ENCODE measurements at places on chromosomes 4 and X. TPM values are rescaled to one million over a fixed set of nuclear protein-coding genes. Genes with fewer than 3 reads are reported as not detected.

GRCh38 chr4:1027915-1028238 is 16.5 kb downstream of the FGFRL1 start:
- DNase-seq, result no peak

DNA sequence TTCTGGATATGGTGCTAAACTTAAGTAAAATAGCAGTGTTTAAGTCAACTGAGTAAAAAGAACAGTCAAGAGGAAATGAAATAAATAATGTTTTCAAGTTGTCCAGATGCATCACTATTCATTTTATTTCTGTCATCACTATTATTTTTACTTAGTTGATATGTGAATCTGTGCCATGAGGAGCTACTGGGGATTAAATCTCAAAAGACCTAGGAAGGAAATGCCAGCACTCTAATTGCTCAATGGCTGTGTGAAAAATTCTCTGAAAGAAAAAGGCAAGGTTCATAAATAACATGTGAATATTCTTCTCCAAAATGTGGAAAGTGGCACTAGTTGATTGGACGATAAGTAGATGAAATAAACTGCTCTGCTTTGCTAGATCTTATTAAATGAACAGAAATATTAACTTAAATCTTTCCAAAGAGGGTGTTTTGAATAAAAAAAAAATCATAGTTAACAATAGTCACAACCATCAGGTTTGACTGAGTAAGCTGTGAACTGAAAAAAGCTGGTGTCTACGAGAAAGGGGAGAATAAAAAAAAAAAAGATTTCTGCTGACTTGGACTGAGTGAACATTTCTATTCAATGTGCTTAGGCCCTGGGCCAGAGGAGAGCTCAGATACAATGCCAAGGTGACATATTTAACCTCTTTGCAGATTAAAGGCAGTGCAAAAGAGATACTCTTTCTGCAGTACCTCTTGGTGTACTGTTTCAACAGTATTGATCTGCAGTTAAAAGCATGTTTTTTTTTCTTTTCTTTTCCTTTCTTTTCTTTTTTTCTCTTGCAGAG is 1.6 kb downstream of the SPARCL1 start:
- DNase-seq, result no peak

DNA sequence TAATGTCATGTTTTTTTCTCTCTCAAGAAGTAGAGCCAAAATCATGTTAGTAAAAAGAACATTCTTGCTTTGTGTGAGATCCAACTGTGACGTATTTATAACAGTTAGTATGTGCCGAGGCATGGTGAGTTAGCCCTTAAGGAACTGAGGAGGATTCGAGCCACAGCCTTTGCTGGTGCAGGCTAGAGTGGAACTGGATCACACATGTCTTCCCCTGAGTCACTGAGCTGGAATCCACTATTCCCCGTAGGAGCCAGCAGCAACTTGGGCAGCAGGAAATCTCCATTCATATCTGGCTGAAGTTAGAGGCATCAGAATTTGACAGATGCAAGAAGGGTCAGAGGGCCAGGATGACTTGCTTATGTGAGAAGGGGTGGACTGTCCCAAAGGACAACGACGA is 144.6 kb upstream of the KIT start:
- DNase-seq, result no peak

- DNase-seq, result no peak
These were observed 133.4 kb downstream of the ATG4A start for GRCh38 chrX:108224727-108225621.

DNA sequence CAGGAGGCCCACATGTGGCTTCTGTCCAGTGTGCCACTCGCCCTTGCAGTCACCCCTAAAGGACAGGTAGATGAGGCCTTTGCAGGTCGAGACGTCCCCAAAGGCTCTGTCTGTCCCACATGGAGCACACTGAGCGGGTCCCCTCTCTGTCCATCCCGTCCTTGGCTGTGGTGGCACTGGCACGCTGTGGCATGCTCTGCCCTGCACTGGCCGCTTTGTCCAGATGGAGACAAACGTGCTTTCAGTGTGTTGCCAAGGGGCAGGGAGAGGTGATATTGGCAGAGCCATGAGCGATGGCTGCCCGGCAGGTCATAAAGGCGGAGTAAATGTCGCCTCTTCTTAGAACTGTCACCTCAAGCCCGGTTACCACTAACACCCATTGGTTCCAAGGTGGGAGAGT is 86.9 kb upstream of the CLDN34 start:
- no peak for DNase-seq

DNA sequence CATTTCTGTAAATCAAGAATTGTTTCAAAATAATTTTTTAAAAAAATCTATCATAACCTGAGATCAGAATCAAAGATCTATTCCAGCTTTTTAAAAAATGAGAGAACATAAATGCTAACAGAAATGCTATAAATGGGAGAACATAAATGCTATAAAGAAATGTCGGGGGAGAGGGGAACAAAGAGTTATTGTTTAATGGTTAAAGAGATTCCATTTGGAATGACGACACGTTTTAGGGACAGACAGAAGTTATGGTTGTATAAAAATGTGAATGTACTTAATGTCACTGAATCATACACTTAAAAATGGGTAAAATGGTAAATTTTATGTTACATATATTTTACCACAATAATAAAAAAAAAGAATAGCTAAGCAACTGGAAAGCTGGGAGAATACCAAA is 127.1 kb downstream of the ATRX start:
- DNase-seq, result no peak

GRCh38 chr4:94722748-94723147 is 35.0 kb upstream of the BMPR1B start:
- no peak for DNase-seq

DNA sequence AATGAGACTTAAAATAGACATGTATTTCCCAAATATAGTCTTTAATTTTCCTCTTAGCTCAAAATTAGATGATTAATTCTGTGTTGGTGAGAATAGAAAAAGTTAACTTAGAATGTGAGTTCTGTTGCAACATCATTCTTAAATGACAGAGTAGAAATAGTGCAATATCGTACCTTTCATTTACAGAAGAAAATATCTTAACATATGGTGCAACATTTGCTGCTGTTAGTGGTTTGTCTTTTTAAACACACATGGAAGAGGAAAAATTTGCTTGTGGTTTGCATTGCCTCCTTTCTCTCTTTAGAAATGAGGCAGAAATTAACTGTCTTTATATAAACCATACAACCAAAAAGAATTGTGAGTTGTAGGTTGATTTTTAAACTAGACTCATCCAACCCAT is 39.3 kb upstream of the FHDC1 start:
- no peak for DNase-seq

DNA sequence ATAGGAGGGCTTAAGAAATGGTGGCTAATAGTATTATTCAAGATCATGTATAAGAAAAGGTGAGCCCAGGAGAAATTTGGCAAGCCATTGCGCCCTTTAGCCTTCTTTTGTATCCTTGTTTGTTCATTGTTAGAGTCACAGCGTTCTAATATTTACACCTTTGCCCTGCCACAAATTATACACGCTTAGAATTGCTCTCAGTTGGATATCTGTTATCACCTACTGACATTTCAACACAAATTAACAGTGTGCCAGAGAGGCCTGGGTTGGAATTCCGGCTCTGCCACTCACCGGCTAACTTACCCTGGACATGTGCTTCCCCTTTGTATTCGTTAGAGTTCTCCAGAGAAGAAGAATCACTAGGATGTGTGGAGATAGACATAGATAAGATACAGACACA is 148.7 kb upstream of the KIT start:
- DNase-seq, result no peak

DNA sequence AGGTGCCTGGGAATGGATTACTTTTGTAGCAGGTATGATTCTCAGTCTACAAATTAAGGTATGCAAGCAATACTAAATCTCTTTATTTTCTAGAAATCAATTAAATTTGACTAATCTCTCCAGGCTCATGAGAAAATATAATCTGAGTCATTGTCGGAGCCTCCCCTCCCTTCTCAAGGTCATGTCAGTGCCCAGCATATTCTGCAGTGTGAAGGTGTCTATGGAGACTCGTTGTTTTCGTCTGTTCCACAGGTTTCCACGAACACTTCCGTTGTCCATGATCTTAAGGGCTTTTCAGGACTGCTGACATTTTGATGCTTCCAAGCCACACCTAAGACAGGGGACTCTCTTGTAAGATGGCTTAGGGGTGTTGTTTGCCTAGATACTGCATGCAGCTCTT is 56.6 kb upstream of the SCOC start:
- DNase-seq, result no peak

DNA sequence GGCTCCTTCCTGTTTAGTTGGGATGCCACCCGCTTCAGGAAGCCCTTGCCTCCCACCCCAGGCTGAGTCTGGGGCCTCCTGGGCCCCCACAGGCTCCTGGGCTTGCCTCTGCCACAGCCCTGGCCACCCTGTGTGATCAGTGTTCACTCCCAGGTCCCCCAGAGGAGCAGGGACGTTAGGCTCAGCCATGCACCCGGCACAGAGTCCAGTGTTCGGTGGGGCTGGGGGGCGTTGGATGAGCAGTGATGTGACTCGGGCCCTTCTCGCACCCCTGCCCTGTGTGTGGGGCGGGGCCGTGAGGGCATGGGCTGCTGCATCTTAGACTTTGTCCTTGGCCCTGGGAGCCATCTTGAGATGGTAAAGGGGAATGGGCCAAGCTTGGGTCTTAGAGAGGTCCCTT is 29.9 kb upstream of the HTRA3 start:
- no peak for DNase-seq

DNA sequence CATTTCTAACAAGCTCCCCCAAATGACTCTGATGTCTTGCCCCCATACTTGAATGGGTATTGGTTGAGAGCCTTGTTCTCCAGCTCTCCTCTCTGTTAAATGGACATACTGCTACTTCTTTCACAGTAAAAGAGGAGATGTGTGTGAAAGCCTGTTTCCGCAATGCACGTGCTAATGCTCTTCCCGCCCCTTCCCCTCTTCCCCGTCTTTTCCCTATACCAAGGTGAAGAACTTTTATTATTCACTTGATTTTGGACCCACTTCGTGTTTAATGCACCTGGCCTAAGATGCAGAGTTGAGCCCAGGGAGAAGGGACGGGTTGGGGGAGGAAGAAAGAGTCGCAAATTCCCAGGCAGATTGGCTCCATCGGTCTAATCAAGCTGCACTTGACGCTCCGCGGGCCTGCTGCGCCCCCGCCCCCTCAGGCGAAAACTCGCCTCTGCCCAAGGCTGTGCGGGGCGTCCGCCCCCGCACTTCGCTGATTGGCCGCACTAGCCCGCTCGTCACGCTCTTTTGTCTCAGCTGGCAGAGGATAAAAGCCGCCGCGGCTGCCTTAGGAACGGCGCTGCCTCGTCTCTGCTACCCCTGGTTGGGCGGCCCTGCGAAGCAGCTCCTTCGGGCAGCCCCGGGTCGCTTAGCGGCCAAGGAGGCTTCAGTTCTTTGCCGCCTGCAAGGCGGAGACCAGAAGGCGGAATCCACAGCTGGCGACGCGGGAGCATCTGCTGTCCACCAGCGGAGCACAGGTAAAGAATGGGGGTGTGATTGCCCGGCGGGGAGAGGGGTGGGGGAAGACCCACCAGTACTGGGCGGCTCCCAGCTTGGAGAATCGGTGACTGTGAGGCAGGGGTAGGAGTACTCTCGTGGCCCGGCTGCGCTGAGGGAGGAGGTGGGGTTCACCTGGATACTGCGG is at the start of gene ZCCHC12:
TSS of gene ZCCHC12 (plus strand) at position 562 of the 910 bp plus-strand sequence. CDS start 1,421 bp downstream, outside the sequence.
- DNase-seq, result peak; percentile 47

- DNase-seq, result no peak
These were observed 1632.9 kb upstream of the TENM3 start for GRCh38 chr4:180610324-180610723.

DNA sequence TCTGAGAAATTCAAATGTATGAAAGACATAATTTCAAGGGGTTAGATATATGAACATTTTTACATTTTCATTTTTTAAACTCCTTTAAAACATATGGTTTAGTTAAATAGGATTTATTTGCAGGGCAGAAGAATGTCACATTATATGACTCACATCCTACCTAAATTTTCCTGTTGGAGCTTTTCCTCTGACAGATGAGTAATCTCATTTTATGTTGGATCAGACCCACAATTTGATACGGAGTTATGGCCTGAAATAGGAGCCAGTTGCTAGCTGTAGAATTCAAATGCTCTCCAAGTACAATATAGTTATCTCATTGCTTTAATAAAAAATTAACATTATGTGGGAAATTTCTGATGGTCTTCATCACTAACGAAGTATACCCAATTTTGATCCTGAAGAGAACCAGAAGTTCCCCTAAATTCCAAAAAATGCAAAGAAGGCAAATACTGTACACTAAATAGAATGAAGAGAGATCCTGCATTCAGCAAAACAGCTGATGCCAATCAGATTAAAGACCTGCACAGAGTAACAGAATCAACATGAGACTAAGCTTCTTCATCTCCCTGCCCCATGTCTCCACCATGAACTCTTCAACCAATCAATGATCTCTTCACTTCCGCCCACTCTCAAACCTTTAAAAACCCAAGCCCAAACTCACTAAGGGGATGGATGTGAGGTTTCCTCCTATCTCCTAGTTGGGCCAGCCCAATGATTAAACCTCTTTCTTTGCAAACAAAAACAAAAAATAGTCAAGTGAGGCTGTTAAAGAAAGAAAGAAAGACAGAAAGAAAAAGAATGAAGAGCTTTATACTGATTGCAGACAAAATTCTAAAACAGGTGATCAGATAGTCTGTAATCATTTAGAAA is 10.9 kb upstream of the EXOSC9 start:
- DNase-seq, result no peak

- no peak for DNase-seq
These were observed 63.1 kb upstream of the NDP start for GRCh38 chrX:44036336-44036735.

GRCh38 chr4:99816545-99817308 is at the start of gene DAPP1:
TSS of gene DAPP1 (plus strand) at chr4:99816827. CDS start at chr4:99816914, 87 bp downstream.
- no peak for DNase-seq

Gene SERPINA7
- total RNA-seq, result not detected

Gene F8A3
- total RNA-seq, result 2.7 TPM

Gene TCP11X2
- total RNA-seq, result not detected

Measured in mesothelial cell of epicardium (in vitro differentiated cells).